ENCODE measurements at places on chromosomes 1 and 21. TPM values are rescaled to one million over a fixed set of nuclear protein-coding genes. Genes with fewer than 3 reads are reported as not detected.

Gene GJA5
- total RNA-seq, result not detected

Gene CYP4Z1
- not detected for total RNA-seq

Gene MMEL1
- 0.97 TPM for total RNA-seq

Gene CD53
- 238 TPM for total RNA-seq
